Stimulated activated CD4-positive, alpha-beta T cell treated with anti-CD3 and anti-CD28 coated beads, Interleukin-1b, Interleukin-23, amount 100 ng/mL, for 4 hours (primary cell): ENCODE measurements at places on chromosomes 13 and 19.

GRCh38 chr13:50626101-50626547 is 217.4 kb downstream of the DLEU7 start:
- DNase-seq, result no peak

- DNase-seq, result no peak
Observed at GRCh38 chr19:18780631-18781030, 10.5 kb downstream of the COMP start.

DNA sequence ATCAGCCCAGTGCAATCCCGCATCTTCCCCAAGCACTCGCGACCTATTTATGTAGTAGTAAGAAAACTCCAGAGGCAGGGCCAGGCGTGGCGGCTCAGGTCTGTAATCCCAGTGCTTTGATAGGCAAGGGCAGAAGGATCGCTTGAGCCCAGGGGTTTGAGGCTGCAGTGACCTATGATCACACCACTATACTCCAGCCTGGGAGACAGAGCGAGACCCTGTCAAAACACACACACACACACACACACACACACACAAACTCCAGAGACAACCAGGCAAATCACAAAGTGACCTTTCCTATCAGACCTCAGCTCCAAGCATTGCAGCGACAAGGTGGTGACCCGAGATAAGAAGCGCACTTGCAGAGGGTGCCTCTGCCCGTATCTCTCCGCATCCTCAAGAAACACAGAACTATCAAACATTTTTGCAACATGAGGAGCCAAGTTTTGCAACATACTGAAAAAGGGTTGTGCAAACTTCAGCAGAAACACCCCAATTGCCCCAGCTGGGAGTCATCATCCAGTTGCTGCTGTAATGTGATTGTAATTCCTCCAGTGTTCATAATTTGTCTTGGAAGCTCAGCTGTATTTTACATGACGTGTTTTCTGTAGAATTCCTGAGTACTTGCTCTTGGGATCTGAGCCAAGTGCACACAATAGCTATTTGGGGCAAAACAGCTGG is 8.7 kb upstream of the KLF2 start:
- DNase-seq, result no peak

- DNase-seq, result no peak
Observed at GRCh38 chr13:105914291-105915036, 621.0 kb downstream of the EFNB2 start.

DNA sequence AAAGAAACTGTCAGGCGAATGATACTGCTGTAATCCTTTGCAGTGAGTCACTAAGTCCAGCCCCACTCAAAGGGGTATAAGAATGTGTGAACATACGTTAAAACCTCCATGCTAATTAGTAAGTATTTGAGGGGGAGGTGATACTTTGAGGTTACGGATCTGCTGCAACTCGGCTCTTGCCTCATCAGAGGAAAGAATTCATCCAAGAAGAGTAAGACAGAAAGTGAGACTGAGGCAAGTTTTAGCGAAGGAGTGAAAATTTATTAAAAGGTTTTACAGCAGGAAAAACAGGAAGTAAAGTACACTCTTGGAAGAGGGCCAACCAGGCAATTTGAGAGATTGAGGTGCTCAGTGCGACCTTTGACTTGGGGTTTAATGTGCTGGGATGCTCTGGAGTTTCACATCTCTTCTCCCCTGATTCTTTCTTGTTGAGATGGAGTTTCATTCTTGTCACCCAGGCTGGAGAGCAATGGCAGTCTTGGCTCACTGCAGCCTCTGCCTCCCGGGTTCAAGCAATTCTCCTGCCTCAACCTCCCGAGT is 9.8 kb downstream of the CLEC4M start:
- DNase-seq, result no peak

GRCh38 chr19:18436671-18437490 is 1.1 kb downstream of the ISYNA1 start:
- peak; percentile 55 for DNase-seq

DNA sequence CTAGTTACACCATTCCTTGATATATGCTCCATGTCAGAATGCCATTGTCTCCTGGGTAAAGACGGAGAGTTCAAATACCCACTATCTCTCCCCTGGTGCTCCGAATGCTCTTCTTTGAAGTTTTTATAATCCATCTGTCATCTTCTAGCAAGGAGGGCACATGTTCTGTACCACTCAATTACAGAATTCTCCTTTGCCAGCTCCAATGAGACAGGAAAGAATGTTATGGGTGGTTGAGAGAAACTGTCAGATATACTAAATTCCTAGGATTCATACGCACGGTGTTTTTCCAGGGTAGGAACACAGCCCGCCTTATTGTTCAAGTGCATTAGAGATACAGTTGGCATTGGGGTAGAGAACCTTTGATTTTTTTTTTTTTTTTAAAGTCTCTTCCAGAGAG is 118.0 kb upstream of the ZNF536 start:
- no peak for DNase-seq

DNA sequence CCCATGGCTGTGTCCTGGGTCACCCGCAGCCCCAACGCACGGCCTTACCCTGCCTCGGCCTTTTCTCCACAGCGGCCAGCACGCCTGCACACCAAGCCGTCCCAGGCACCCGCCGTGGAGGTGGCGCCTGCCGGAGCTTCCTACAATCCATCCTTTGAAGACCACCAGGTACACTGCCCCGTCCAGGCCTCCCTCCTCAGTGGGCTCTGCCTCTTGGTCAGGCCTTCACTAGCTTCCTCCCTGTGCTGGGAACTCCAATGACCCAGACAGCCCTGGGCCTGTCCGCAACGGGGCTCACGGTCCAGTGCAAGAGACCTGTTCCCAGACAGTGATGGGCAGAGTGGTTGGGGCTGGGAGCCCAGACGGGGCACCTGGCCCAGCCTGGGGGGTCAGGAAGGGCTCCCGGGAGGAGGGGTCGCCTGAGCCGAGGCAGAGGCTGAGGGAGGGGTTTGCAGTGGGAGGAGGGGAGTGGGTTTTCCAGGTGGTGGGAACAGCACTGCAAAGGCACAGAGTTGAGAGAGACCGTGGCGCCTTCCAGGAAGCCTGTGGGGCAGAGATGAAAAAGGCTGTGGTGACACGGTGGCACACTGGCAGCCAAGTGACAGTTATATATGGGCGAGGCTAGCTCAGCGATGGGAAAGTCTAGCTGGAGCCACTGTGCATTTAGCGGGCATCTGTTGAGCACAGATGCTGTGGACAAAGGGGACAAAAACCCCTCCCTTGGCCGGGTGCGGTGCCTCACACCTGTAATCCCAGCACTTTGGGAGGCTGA is 7.3 kb downstream of the NOP53 start:
- no peak for DNase-seq

- peak; percentile 53 for DNase-seq
Observed at GRCh38 chr19:7916103-7916954, 1.7 kb downstream of the TGFBR3L start.

- no peak for DNase-seq
Observed at GRCh38 chr19:37943480-37943879, 36.5 kb downstream of the SIPA1L3 start.

DNA sequence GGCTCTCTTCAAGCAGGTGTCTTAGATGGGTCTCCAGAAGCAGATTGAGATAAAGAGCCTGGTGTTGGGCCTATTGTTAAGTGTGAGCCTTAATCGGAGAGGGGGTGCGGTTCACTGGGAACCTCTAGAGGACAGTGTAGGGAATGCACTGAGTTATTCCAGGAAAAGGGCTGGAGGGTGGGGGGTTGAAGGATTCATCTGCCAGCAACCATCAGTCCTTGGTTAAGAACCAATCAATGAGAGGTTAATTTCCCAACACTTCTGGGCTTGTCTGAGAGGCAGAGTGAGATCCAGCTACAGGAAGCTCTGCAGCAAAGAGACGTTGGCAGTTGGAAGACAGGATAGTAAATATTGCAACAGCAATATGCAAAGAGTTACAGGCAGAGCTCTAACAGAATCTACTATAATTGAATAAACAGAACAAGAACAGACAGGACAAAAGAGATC is 28.7 kb downstream of the CYP4F2 start:
- peak; percentile 1 for DNase-seq

DNA sequence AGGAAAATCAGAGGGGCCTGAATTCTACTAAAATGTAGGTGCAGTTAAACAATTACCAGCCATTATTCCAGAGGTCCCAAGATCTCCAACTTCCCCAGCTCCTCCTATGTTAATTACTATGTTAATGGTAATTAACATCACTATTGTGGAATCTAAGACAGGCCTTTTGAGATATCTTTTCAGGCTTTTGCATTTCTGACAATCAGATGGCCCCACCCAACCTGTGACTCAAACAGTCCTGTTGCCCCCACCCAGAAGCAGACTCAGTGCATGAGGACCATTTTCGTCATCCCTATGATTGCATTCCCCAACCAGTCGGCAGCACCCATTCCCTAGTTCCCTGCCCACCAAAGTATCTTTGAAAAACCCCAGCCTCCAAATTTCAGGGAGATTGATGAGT is 8.5 kb upstream of the ZNF30 start:
- no peak for DNase-seq

DNA sequence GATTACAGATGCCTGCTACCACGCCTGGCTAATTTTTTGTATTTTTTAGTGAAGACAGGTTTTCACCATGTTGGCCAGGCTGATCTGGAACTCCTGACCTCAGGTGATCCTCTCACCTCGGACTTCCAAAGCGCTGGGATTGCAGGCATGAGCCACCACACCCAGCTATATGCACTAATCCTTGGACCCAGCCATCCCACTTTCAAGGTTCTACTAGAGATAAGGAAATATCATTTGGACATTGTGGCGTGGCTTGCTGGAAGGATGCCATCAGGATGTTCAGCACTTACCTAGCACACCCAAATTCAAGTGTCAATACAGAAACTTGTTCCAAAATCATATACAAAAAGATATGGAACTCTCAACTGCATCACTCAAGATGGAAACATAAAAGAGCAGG is 136.4 kb downstream of the ABCC4 start:
- no peak for DNase-seq

DNA sequence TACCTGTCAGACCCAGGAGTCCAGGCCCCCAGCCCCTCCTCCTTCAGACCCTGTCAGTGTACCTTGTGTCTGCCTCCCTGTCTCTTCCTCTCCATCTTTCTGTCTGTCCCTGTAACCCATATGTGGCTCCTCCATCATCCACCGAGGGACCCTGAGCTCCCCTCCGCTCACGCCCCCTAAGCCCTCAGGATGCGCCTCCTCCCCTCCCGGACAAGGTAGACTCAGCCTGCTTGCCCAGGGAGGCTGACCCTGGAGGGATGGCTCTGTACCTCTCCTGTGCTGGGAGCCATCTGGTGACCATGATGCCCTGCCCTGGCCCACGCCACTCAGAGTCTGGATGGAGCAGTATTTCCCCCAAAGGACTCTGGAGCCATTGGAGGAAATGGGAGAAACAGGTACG is 1.0 kb upstream of the CAPN12 start:
- DNase-seq, result no peak

DNA sequence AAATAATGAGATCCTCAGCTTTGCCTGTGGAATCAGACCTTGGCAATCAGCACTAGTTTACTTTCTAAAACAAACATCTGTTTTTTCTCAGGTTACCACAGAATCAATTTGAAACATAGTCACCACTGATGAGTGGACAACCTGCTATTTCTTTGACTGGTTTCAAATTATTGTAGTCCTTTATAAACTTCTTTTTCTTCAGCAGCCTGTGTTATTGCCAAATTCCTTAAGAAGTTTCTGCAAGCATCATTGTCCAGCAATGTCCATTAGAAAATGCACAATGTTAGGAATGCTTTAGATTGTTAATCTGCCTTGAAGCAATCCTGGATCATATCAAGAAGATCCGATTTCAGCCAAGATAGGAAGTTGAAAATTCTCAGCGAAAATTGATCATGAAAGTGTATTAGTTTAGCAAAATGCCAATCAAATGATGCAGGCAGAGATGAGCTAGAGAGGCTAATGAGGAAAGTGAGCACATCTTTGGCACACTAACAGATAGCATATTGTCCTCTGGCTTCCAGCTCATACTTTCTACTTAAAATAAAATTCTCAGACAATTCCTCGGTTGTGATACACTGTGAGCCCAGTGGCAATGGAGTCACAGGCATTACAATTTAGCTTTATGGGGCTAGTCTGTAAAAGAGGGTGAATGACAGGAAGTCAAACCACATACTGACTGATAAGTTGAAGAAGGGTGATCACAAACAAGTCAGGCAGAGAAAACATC is 270.6 kb downstream of the SLITRK6 start:
- no peak for DNase-seq
